Stimulated activated naive B cell treated with anti-CD40 and anti-IgM and Interleukin-4, amounts not matched to agents 10 μg/mL and 1 μg/mL and 100 μg/mL, for 72 hours (primary cell): ENCODE measurements at places on chromosomes 5 and 9.

- DNase-seq, result no peak
Observed at GRCh38 chr9:120865176-120865575, 11.8 kb downstream of the PHF19 start.

- DNase-seq, result no peak
Observed at GRCh38 chr5:159833846-159834245, 82.4 kb upstream of the ADRA1B start.

- DNase-seq, result no peak
Observed at GRCh38 chr5:18091142-18091541, 456.9 kb downstream of the TAF11L14 start.

DNA sequence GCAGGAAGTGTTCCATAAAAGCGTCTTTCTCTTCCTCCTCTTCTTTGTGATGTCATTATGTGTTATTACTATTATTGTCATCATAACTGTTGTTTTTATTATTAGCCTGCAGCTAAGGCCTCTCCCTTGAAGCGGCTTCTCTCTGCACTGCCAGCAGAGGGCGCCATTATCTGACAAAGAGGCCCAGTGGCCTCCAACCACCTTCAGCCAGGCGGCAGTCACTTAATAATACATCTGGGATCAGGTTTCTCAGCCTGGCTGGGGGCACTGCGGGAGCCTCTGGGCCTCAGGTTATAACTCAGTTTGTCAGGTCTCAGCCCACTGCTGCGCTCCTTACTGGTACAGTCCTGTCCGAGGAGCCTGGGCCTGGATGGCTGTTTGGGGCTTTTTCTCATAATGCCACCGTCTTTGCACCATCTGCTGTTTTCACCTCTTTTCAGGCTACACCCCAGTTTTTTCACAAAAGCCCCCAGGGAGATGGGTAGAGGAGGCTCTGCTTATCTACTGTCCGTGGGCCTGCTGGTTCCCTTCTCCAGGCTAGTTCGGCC lies 281.9 kb downstream of the NSG2 start:
- DNase-seq, result no peak

DNA sequence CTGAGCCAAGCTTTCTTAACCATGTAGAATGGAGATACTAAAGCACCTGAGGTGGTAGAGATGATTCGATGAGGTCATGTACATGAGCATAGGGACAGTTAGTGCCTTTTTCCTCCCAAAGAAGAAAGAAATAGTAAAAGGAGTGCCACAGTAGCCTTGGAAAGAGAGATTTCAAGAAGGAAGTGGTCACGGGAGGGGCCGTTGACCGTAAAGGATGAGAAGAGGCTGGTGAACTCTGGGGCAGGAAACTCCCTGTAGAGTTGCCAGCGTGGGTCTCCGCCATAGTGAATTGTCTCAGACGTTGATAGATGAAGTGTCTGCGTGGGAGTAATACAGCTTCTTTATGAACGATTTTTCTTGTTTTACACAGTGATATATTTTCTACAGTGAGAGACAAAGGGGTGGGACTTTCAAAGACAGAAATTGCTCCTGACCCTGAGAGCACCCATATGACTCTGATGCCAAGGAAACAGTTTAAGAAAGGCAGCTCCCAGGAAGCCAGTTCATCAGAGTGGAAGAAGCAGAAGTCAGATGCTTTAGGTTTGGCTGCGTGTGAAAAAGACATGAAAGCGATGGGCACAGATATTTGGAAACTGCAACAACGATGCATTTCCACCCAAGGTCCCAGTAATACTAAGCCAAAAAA lies 41.3 kb downstream of the UGCG start:
- DNase-seq, result peak; percentile 49

GRCh38 chr9:92680166-92681119 lies 10.5 kb upstream of the IPPK start:
- DNase-seq, result no peak
